Activated CD8-positive, alpha-beta memory T cell treated with anti-CD3 and anti-CD28 coated beads for 1 hour (primary cell): ENCODE measurements at places on chromosomes 7 and 10.

DNA sequence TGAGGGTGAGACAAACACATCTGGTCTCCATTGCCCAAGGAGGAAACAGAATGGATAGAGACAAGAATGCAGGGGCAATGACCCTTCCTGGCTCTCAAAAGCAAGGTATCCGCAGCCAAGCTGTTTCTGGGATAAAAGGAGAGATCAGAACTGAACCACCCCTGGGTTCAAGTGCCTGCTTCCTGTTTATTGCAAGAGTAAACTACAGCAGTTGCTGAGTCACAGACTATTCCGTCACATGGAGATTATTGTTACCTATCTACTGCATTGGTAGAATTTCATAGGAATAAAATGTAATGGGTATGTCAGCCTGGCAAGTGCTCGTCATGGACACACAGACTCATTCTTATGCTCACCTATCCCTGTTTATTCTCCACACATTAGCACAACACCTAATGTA lies 821.6 kb downstream of the GRID1 start:
- DNase-seq = no peak

DNA sequence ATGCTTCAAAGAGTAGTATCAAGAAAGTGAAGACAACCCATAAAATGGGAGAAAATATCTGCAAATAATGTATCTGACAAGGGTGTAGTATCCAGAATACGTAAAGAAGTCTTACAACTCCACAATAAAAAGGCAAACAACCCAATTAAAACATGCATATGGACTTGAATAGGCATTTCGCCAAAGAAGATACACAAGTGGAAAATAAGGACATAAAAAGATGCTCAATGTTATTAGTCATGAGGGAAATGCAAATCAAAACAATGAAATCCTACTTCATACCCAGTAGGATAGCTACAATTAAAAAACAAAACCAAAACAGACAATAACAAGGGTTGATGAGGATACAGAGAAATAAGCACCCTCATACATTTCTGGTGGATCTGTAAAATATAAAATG lies 79.2 kb downstream of the NUDCD3 start:
- DNase-seq = no peak

DNA sequence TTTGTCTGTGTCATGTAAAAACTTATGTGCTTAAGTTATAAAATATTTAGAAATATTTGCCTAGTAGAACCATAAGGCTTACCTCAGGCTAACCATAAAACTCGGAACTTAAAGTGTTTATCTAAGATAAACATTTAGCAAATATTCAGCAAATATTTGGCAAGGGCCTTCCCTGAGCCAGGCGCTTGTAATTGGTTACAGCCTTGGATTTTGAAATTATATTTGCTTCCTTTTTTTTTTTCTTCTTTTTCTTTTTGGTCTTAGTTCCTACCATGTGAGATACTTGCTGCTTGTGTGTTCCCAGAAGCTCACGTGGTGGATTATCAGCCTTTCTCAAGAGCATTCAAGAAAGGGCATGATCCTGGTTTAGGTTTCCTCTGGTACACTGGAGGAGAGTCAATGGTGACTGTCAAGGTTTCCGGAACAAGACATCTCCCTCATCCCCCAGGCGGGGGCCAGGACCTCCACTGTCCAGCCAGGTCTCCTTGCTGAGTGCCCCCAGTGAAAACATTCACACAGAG lies 5.2 kb upstream of the BRI3 start:
- DNase-seq = no peak

DNA sequence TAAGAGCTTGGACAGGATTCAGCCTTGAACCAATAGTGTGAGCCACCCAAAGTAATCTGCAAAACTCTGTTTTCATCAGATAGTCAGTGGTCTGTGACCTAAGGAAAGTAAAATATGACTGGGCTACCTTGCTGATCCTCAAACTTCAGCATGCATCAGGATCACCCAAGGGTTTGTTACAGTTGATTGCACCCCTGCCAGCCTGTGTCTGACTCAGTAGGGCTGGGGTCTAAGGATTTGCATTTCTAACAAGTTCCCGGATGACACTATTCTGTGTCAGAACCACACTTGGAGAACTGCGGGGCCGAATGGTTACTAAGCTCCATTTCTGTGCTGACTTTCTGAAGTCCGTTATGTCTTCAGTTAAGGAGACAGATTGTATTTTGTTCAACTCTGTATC lies 40.6 kb upstream of the TSPAN13 start:
- no peak for DNase-seq

GRCh38 chr7:2750004-2750407 lies 62.0 kb downstream of the AMZ1 start:
- no peak for DNase-seq

DNA sequence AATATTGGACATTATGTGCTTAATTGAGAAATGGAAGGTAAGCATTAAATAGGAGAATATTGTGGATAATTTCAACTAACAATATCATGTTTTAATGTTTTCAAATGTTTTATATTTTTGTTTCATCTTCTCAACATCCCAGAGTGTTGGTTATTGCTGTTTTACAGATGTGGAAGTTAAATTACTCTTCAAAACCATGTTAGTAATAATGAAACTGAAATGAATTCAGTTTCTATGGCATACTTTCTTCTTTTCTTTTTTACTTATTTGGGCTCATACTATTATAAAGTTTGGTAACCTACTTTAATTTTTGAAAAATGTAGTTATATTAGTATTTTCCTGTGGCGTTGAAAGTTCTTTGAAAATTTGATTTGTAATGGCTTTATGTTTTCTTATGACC lies 4.2 kb downstream of the GLRX3 start:
- DNase-seq = no peak

DNA sequence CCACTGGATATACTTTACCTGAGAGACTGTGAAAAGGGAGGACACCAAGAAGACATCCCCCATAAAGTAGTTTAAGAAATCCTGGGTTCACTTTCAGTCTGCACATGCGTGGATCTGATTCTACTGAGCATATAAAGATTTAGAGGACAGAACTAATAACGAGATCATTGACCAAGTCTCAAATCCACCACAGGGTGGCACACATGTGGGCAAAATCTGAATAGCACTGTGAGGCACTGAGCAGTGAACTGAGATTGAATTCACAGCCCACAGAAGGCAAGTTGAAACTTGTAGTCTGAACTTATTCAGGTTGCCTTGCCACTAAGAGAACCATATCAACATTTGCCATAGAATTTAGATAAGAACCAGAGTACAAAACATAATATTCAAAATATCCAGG lies 818.6 kb downstream of the GRID1 start:
- DNase-seq = no peak

DNA sequence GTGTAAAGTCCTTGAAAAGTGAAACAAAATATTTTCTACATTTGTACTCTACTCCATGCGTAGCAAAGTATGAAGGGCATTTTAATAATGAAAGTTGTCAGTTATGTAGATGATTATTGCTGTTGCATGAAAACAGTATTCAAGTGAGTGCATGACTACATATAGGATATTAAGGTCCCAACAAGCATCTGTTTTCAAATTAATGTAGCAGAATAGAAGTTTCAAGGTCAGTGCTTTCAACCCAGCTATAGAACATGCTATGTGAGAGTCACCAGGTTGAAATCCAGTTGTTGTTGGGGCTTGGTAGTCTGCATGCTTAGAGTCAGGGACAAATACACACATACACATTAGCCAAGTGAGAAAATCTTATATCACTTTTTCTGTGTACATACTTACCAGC lies 14.8 kb downstream of the CD36 start:
- no peak for DNase-seq

DNA sequence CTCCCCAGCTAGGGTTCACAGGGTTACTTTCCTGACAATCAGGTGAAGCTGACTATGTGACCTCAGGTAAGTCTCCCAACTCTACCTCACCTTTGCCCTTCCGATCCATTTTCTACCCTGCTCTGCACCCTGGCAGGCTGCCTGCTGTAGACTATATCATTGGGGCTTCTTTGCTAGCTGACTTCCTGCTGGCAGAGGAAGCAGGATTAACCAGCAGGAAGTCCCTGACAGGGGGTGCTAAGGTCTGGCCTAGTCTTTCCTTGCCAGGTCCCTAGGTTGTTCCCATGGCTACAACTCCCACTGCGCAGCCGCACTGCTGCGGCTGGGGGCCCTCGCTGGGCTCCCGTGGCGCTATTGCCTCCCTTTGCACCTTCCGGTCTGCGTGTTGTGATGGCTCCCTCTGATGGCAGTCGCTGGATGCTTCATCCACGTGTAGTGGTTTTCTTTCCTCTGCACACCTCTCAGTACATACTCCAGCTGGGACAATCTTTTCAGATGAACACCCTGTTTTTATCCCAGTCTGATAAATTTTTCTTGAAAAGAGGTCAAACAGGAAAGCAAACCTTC lies 365.9 kb downstream of the REEP3 start:
- DNase-seq = no peak
